ENCODE measurements at places on chromosomes 16 and 17.

- DNase-seq = no peak
These were observed 77.0 kb upstream of the ZNF423 start for GRCh38 chr16:49932946-49933345.

DNA sequence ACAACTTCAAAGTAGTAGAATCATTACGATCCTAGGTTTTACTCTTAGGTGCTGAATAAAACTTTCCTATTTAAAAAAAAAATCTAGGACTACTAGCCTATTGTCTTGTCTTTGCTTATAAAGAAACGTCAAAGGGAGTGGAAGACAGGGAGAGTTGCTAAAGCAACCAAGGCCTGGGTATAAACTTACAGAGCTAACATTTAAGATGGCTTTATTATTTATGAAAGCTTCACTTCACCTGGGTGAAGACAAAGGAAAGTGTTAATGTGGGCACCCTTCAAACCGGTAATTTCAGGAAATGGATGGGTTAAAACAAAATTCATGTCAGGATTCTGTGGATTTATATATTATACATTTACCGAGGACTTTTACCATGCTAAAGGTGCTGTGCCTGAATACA, 2.5 kb downstream of the DUSP14 start:
- no peak for DNase-seq

- no peak for DNase-seq
These were observed 43.8 kb downstream of the PGS1 start for GRCh38 chr17:78422267-78422605.

- no peak for DNase-seq
These were observed 21.1 kb downstream of the IL4R start for GRCh38 chr16:27334838-27335237.

DNA sequence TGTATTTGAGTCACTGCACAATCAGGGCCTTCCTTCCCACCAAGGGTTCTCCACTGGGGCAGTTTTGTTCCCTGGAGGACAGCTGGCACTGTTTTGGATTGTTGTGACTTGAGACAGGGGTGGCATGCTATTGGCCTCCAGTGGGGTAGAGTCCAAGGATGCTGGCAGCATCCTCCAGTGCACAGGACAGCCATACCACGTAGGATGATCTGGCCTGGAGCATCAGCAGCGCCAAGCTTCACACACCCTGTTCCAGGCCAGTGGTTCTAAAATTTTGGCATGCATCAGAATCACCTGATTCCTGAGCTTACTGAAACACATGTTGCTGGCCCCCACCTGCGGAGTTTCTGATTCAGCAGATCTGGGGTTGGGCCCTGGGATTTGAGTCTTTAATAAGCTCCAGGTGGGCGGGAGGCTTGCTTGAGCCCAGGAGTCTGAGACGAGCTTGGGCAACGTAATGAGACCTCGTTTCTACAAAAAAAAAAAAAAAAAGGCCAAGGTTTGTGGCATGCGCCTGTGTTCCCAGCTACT, 83.2 kb downstream of the MGAT5B start:
- DNase-seq = no peak

DNA sequence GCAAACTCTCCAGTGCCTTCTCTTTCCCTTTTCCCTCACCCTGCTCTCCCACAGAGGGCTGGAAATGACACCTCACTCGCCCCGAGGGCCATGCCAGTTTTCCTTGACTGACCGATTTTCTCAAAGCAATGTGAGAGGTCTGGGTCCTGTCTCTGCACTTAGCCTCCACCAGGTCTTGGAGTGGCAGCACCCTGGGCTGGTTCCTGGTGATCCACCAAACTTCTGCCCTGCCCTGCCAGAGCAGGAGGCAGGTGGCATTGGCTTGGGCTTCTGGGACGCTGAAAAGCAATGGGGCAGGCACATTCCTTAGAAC, 97.5 kb downstream of the RAB11FIP4 start:
- DNase-seq = no peak

DNA sequence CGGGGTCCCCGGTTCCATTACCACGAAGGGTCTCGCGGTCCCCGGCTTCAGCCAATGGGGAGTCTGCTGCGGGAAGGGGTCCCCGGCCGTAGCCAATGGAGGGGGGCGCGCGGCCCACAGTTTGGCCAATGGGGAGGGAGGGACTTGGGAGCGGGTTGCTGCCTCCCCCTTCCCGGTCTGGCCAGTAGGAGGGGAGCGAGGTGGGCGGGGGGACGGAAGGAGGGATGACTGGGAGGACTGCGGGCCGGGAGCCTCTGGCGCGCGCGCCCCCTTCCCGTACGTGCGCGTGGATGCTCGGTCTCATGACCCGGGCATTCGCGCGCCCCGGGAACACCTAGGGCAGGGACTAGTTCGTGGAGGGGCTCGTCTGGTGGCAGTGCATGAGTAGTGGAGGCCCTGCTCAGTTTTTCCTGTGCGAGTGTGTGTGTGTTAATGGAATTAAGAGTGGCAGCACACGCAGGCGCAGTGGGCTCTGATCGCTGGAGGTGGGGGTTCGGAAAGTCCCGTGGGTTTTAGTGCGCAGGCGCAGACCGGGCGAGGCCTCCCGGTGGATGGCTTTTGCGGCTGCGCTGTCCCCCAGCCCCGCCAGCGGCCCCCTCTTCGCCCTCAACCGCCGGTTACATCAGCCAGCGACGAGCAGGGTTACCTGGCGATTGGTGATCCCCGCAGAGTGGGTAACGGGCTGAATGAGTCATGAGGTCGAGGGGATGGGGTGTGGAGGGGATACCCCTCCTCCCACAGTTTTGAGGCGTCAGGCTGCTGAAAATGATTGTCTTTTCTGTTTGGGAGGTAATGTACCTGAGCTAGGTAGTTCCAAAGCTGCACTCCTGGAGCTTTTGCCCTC, 1.3 kb downstream of the ATXN2L start:
- peak; percentile 91 for DNase-seq

GRCh38 chr17:38872671-38873385, 3.0 kb downstream of the LASP1 start:
- no peak for DNase-seq

DNA sequence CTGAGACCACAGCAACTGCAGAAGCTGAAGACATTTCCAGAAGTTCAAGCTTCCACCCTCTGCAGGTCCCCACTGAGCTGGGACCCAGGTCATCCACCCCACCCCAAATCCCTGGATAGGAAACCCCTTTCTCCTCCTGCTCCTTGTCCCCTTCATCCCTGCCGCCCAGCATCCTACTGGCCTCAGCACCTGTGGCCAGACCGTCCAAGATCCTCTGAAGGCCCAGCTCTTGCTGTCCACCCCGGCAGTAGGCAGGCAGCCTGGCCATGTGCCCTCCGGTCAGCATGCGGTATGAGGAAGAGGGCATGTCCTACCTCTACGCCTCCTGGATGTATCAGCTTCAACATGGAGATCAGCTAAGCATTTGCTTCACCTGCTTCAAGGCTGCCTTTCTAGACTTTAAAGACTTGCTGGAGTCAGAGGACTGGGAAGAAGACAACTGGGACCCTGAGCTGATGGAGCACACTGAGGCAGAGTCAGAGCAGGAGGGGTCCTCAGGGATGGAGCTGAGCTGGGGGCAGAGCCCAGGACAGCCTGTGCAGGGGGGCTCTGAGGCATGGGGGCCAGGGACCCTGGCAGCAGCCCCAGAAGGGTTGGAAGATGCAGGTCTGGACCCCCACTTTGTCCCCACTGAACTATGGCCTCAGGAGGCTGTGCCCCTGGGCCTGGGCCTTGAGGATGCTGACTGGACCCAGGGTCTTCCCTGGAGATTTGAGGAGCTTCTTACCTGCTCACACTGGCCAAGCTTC, 3.0 kb downstream of the TEX19 start:
- DNase-seq = no peak

GRCh38 chr16:25081702-25082101, 29.8 kb upstream of the LCMT1 start:
- no peak for DNase-seq

DNA sequence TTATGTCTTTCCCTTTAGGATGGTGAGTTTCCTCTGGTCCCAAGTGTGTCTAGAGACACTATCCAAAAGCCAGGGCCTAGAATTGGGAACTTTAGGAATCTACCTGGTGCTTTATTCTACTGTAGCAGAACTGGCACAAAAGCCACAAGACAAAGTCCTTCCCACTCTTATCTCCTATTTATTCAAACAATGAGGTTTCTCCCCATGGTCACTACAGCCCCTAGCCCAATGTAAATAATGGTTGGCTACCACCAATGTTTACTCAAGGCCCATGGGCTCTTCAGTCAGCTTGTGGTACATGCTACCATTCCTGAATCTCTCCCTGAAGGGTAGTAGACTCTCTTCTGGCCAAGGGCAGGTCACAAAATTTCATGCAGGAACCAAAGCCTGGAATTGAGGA, 789.4 kb upstream of the KIF2B start:
- DNase-seq = no peak

DNA sequence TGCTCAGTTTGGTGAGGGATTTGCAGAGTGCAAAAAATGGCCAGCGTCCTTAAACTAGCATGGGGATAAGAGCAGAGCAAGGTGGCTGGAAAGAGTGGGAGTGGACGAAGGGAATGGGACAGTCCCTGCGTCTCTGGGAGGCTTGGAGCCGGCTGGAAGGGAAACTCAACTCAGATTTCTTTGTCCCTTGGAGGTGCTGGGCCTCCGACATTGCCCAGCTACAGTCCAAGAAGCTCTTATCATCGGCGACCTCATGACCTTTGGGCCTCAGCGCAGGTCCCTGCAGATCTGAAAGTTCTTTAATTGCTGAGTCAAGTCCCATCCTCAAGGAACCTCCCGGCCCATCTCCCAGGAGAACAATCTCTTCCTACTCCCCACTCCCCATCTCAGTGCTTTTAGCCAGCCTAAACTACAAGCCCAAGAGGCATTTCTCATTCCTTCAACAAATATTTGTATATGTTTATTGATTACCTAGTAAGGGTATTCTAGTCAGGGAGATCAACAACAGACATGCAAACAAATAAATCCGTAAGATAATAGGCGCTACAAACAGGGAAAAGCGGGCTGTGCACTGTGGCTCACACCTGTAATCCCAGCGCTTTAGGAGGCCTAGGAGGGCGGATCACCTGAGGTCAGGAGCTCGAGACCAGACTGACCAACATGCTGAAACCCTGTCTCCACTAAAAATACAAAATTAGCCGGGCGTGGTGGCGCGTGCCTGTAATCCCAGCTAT, 985 bp upstream of the TMEM107 start:
- DNase-seq = no peak

GRCh38 chr16:64629622-64630021, 492.2 kb downstream of the CDH11 start:
- no peak for DNase-seq

DNA sequence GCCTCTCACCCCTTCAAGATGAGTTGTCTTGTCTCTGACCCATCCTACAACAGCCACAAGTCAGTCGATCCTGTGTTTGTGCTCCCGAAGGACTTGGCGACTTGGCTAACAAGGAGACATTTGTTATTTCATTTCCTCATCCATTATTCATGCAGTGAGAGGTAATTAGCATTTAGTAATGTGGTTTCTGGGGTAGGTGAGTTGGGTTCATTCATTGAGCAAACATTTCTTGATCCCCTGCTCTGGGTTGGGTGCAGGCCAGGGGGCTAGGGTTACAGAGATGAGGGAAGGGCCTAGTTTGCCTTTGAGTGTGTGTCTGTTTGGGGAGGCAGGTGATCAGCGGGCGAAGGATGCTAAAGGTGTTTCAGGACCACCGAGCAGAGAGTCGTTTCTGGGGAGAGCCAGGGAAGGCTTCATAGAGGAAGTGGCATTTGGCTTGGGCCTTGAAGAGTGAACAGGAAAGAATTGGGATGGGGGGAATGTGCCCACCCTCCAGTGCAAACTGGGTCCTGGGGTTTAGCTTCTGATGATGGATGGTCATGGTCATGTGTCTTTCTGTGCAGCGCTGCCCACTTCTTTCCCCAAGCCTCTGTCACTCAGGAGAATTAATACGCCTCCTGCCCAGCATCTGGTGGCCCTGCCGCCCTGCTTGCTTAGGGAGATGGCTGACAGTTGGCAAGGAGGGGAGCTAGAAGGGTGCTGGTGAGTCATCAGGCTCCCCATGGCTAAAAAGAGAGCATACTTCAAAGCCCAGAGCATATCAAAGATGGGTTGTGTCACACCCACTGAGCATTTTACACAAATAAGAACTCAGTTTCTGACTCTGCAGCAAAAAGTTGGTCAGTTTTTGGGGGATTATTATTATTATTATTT, 38.5 kb downstream of the MSI2 start:
- DNase-seq = no peak

DNA sequence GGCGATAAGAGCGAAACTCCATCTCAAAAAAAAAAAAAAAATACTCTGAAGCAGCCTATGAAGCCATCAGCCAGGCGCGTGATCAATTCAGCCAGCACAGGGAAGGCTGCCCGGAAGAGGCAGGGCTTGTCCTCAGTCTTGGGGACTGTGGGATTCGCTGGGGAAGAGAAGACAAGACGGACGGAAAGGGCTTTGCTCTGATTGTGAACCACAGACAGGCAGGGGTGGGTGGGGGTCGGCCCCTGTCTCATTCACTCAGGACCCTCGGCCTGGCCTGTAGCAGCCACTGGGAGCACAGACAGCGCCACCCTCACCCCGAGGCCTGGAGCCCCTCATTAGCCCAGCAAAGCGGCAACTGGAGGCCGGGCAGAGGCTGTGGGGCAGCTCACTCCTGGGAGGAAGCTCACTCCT, 37.2 kb downstream of the ABR start:
- DNase-seq = no peak

DNA sequence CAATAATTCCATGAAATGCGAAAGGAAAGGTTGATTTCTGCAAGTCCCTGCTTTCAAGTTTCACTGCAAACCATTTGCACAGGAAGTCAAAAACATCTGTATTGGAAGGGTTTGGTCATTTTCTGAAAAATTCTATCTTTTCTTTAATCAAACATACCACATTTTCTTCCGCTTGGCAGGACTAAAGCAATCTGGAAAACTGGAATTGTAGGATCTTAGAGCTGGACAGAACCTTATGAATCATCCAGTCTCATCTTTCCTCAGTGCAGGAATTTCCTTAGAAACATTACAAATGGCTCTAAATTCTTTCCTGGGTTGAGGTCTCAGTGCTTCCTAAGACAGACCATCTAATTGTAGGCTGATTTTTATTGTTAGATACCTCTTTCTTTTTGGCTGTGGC, 111.5 kb upstream of the ELAC2 start:
- no peak for DNase-seq

GRCh38 chr17:50953831-50954601, 87.9 kb upstream of the TOB1 start:
- DNase-seq = no peak

DNA sequence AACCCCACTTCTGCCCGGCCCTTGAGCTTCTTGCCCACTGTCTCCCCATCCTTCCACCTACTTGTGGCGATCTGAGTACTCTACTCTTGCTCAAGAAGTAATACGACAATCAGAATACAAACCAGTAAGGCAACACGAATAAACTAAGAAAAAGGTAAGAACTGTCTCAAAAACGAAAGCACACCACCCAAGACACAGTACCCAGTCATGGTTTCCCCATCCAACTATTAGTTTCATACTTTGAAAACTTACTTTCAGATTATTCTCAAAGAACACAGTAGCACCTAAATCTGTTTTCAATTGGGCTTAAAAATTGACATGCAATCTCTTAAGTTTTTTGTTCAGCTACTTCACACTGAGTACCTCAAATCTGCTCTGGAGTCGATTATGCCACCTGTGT, 13.9 kb downstream of the GINS2 start:
- DNase-seq = no peak

All from activated effector memory CD4-positive, alpha-beta T cell treated with Interleukin-2 at 50 U/mL for 16 hours (primary cell).